ENCODE measurements at places on chromosomes 16 and 17.

DNA sequence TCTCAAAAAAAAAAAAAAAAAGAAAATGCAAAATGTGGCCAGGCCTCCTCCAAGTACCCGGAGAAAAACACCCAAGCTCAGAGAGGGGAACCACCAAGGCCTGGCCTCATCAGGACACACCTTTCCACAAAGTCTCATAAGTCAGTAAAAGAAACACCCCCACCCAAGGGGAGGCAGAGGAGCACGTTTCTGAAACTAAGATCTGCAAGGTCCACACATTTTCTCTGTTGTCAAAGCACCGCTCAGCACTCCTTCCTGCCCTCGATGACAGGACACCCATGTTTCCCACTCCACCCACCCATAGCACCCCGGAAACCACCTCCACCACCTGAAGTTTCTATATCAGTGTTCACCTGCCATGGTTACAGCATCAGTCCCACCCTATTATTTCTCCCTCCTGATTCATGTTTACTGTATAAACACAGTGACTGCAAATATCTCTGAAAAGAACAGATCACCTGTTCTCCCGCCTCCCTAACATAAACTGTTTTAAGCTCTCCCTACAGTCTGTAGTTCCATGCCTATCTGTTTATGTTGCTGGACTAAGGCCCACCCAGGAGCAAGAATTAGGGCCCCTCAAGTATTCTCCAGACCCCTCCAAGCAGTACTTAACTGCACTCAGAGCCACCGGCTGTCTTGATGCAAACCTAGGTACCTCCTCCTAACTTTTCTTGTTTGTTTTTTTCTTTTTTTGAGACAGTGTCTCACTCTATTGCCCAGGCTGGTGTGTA, 2.0 kb downstream of the CORO7 start:
- DNase-seq: peak; percentile 58

- no peak for DNase-seq
Measured at GRCh38 chr17:57849163-57849873, 526 bp downstream of the MRPS23 start.

- DNase-seq: no peak
Measured at GRCh38 chr16:23015580-23015979, 133.7 kb downstream of the USP31 start.

DNA sequence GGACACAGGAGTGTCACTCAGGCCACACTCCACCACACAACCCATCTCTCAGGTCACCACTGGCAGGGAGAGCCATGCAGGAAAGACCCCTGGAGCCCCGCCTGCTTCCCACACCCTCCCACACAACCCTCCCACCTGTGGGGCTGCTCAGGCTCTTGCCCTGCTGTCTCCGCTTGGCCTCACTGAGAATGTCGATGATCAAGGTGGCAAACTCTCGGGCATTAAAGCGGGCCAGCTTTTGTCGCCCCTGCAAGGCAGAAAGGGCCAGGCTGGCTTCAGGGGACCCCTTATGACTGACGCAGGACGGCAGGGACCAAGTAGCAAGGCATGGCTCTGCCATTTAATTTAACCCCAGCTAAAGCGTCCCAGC, 8.5 kb downstream of the TP53I13 start:
- no peak for DNase-seq

DNA sequence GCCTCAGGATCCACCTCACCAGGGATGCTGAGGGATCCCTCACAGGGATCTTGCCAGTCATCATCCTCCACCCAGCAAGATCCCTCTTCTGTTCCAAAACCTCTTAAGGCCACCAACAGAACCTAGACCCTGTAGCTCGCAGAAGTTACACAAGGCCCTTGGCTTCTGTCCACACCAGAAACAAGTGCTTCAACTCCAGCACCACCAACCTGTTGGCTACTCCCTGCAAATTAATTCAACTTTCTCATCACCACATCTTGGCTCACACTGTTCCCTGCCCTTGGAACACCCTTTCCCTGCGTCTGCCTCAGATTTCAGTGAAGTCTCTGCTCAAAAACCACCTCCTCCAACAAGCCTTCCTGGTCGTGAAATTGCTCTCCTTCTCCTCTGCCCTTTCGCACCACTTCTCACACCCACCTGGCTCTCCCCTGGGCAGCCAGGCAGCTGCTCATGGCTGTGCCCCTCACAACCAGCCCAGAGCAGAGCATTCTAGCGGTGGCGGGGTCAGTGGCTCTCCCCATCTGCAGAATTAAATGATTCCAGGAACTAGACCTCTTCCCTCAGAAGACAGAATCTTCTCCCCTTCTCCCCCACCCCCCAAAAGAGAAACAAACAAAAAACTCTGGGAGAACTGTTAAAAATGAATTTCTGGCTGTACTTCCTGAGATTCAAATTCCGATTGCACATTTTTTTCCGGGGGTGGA, 1.8 kb downstream of the PLLP start:
- DNase-seq: no peak

DNA sequence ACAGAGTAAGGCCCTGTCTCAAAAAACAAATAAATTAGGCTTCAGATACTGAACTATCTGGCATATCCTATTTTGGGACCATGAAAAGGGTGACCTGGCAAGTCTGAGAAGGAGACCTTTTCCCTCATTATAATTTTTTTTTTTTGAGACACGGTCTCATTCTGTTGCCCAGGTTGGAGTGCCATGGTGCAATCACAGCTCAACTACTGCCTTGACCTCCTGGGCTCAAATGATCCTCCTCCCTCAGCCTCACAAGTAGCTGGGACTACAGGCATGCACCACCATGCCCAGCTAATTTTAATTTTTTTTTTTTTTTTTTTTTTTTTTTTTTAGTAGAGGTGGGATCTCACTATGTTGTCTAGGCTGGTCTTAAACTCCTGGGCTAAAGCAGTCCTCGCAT, 37.3 kb downstream of the PLCG2 start:
- DNase-seq: no peak

DNA sequence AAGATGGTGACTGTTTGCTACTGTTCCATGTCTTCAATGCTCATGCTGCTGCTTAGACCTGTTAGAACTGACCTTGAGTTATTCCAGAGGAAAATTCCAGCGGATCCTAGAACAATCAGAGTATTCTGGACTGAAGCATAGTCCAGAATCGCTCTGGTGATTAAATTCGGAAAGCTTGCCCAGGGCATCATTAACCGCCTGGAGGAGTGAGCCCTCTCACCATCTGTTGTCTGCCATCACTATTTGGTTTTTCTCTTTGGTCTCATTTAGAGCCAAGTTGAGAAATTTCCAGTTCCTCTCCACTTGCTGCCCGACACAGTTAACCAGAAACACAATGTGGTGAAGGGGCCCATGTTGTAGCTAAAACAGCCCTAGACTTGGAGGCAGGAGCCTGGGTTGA, 104.1 kb downstream of the BMERB1 start:
- no peak for DNase-seq

GRCh38 chr17:2138761-2139160, 83.9 kb downstream of the HIC1 start:
- DNase-seq: no peak

GRCh38 chr16:892536-893255, 78.1 kb downstream of the LMF1 start:
- no peak for DNase-seq

GRCh38 chr17:75941442-75941819, 589 bp upstream of the FBF1 start:
- no peak for DNase-seq

DNA sequence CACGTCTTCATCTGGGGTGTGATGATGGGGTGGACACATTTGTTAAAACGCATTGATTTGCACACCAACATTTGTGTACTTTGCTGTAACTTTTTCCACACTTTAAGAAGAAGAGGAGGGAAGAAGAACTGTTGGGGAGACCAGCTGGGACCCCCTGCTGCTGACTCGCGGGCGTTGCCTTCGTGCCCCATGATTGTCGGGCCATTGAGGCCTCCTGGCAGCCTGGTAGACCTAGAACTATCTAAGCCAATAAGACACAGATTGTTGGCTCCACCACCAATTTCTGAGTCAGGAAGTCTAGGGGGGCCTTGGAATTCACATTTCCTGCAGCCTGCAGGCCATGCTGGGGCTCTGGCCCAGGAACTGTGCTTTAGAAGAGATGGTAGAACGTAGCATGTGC, 105.5 kb downstream of the TNFRSF13B start:
- no peak for DNase-seq

DNA sequence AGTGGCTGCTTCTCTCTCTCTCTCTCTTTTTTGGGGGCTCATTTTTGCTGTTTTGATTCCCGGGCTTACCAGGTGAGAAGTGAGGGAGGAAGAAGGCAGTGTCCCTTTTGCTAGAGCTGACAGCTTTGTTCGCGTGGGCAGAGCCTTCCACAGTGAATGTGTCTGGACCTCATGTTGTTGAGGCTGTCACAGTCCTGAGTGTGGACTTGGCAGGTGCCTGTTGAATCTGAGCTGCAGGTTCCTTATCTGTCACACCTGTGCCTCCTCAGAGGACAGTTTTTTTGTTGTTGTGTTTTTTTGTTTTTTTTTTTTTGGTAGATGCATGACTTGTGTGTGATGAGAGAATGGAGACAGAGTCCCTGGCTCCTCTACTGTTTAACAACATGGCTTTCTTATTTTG, 7.7 kb upstream of the TMEM235 start:
- DNase-seq: no peak

DNA sequence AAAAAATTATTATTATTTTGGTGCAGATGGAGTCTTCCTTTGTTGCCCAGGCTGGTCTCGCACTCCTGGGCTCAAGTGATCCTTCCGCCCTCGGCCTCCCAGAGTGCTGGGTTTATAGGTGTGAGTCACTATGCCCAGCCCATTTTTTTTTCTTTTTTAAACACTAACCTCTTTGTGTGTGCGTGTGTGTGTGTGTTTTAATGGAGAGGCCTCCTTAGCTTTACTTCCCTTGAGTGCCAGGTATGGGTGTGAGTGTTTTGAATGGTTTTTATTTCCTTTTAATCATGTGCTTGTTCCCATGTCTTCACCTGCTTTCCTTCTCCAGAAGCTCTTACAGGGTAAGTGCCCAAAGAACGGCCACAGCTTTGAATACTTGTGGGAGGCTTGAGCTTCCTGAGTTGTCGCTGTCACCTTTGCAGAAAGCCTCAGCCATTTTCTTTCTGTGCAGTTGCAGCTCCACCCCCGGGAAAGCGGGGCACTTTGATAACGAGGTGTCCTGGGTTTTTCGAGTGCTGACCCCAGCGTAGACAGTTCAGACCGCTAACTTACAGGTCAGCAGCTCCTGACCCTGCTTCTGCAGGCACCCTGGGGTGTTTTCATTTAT, 22.6 kb downstream of the AKAP1 start:
- DNase-seq: no peak

- no peak for DNase-seq
Measured at GRCh38 chr17:29570521-29570920, 2.0 kb downstream of the TP53I13 start.

- DNase-seq: no peak
Measured at GRCh38 chr17:63991611-63992010, 6.5 kb upstream of the PRR29 start.

DNA sequence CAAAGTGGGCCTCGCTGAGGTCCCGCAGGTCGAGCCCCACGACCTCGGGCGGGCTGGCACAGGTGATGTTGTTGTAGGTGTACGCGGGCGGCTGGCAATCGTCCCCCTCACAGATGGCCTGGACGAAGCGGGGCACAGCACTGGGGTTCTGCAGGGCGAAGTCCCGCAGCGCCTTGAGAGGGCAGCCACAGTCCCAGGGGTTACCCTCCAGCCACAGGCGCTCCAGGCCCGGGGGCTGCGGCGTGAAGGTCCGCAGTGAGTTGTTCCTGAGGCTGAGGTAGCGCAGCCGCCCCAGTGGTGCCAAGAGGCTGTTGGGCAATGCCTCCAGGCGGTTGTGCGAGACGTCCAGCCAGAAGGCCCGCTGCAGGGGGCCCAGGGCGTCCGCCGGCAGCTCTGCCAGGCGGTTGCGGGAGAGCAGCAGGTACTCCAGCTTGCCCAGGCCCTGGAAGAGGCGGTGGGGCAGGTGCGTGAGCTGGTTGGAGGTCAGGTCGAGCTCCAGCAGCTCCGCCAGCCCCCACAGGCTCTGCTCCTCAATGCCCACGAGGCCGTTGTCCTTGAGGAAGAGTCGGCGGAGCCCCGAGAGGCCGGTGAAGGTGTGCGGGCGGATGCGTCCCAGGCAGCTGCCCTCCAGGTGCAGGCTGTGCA, 2.8 kb downstream of the IGFALS start:
- DNase-seq: no peak
